ENCODE measurements at places on chromosomes 12 and 14.

DNA sequence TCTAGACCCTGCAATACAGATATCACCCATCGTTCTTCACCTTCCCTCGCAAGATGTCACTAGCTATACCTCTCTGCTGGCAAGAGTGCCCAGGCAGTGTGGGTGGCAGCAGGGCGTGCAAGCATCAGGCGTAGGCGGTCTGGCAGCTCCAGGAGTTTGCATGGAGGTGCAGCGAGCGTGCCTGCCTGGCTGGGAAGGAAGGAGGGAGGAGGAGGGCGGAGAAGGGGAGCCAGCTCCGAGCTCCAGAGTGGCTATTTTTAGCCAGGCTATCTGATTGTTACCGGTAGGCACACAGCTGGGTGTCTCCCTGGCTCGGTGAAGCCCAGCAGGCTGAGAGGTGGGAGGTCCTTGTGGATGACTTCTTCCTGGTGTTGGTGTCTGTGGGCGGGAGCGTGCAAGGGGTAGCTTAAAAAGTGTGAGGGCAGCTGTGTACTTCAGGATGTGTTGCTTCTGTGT lies 6.2 kb downstream of the FOXJ2 start:
- DNase-seq = no peak

DNA sequence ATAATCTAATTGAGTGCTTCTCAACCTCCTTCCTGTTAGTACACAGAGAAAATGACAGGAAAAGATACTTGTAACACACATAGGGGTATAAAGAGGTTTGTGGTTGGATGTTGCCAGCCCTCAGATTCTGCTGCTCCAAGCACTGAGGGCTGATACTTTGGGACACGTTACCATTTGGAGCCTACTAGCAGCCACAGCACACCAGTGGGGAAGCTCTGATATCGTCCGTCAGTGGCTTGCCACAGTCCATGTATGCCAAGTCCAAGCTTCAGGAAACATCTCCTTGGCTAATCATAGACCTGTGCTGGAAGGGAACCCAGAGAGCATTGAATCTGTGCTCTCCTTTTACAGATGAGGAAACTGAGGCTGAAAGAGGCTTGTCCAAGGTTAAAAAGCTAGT lies 22.3 kb downstream of the B4GALNT3 start:
- DNase-seq = no peak

- DNase-seq = no peak
Observed at GRCh38 chr12:107238296-107238695, 144.9 kb upstream of the CRY1 start.

GRCh38 chr12:7351177-7351576 lies 47.3 kb downstream of the ACSM4 start:
- DNase-seq = no peak

DNA sequence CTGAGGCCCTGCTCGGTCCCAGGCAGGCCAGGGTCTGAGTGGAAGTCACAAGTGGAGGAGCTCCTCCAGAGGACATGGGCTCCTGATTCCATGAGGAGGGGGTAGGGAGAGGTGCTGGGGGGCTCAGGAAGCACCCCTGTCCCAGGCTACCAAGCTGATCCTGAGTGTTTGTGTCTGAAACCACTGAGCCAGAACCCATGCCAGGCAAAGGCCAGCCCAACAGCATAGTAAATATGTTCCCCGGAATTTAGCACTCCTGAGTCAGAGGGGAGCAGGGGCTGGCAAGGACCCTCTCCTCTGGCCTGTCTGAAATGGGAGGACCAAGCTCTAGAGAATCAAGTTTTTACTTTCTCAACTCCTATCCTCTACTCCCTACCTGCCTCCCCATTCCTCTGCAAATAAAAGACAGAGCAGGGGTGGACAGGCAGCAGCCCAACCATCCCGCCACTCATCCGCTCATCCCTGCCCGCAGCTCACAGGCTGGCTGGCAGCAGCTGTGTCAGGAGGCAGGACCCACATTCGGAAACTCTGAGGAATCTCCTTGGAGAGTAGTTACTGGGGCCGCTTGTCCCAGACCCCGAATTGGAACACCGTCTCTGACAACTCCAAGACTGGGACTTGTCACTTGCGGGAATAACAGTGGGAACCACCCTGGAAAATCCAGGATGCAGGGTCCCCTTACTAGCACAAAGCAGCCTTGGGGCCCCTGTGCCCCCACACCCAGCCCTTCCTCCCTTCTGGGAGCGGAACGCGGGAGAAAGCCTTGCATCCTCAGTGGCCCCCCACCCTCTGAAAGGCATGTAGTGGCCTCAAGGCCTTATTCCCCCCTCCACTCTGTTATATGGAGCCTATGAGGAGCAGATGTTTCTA lies 102.5 kb downstream of the ZFP36L1 start:
- DNase-seq = no peak

GRCh38 chr12:45655186-45655585 lies 74.3 kb upstream of the ARID2 start:
- DNase-seq = no peak
